NT2/D1 (cell line): ENCODE measurements at places on chromosomes 6 and 20.

DNA sequence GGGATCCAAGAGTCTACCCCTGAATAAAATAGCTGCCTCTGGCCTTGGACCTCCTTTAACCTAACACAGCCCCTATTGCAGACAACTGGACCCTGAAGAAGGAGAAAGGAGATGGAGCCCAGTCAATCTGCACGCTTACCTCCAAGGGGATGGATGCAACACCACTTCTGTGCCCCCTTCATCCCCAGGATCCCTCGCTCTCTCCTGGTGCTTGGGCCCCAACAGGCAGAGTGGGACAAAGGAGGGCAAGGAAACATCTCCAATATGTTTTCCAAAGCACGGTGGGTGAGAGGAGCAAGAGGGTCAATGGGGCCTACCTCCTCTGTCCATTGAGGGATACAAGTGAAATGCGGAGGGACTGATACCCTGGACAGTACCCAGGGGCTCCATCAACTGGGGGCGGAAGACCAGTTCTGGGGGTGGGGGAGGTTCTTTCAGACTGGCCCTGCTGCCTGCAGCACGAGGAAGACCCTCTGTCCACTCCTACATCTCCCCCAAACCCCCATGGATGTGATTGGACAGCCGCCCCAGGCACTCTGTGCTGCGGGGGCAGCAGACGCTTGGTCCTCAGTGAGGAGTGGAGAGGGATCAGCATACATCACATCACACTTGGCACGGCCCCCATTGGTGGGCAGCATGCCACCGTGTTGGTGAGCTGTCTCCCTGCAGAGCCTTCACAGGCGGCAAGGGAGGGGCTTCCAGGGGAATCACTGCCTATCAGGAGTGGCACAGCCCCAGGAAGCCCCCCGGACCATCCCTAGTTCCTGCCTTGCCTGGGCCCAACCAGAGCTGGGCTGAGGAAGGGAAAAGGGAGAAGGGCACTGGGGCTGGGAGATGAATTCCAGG lies 70.6 kb downstream of the MRPL14 start:
- DNase-seq = no peak

- DNase-seq = no peak
Measured at GRCh38 chr6:18343741-18344140, 43.4 kb upstream of the RNF144B start.

GRCh38 chr20:10718661-10719060 lies 44.9 kb upstream of the JAG1 start:
- DNase-seq = no peak

GRCh38 chr20:19380211-19380610 lies 167.8 kb downstream of the SLC24A3 start:
- DNase-seq = no peak

- no peak for DNase-seq
Measured at GRCh38 chr20:57702521-57702920, 7.3 kb downstream of the PMEPA1 start.

GRCh38 chr6:150145830-150146229 lies 3.0 kb downstream of the PPP1R14C start:
- DNase-seq = no peak

DNA sequence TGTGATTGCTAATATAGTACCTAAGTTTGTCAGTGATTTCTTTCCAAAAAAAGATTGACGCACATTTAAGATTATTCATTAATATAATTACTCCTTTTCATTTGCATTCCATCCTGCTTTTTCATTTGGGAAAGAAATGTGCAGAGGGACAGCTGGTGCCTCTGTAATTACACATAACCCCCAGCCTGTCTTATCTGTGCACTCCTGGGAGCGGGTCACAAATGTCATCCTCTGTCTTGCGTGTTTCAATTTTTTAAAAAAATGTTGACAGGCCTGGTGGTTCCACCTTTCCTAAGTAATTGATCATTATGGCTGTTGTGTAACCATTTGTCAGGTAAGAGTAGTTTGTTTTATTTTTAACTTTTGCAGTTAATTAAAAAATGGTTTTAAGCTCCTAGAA lies 92.7 kb downstream of the SLX4IP start:
- no peak for DNase-seq

- no peak for DNase-seq
Measured at GRCh38 chr20:24789877-24790276, 159.2 kb upstream of the CST7 start.

DNA sequence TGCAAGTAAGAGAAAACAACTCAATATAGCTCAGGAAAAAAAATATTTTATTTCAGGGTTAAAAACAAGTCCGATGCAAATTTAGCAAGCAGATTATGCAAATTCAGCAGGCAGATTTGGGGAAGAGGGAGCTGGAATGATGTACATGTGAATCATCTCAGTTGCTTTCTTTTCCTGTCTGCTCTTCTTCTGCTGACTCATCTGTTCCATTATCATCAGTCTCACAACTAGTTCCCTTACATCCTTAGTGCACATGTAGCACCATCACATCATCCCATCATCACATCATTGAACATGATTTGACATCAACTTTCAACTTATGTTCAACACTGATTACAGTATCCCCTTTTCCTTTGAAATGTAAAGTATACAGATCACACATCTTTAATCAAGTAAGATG lies 11.5 kb upstream of the DEFB113 start:
- no peak for DNase-seq

- no peak for DNase-seq
Measured at GRCh38 chr6:71982389-71982788, 96.0 kb downstream of the RIMS1 start.

GRCh38 chr6:43142101-43142500 lies 29.0 kb upstream of the SRF start:
- DNase-seq = no peak

GRCh38 chr20:17077030-17077429 lies 149.8 kb upstream of the PCSK2 start:
- DNase-seq = no peak

DNA sequence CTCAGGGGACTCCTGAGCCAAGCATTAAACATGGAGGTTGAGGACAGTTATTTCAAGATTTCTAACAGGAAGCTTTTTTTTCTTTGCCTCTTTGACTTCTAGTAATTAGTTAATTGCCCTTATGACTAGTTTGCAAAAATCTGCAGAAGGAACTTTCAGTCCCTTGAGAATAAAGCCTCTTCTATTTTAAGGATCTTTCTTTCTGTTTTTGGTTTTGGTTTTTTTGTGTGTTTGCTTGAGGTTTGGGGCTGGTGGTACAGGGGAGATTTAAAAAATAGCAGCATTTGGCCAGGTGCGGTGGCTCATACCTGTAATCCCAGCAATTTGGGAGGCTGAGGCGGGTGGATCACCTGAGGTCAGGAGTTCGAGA lies 259.3 kb downstream of the BMP7 start:
- DNase-seq = no peak
